Liver (tissue), 10 donors: ENCODE measurements at places on chromosomes 16 and 17. TPM values are rescaled to one million over a fixed set of nuclear protein-coding genes. Genes with fewer than 3 reads are reported as not detected.

The NUP88 gene
- polyA plus RNA-seq = 53.4 TPM

The EPX gene
- 0.09 TPM for polyA plus RNA-seq

DNA sequence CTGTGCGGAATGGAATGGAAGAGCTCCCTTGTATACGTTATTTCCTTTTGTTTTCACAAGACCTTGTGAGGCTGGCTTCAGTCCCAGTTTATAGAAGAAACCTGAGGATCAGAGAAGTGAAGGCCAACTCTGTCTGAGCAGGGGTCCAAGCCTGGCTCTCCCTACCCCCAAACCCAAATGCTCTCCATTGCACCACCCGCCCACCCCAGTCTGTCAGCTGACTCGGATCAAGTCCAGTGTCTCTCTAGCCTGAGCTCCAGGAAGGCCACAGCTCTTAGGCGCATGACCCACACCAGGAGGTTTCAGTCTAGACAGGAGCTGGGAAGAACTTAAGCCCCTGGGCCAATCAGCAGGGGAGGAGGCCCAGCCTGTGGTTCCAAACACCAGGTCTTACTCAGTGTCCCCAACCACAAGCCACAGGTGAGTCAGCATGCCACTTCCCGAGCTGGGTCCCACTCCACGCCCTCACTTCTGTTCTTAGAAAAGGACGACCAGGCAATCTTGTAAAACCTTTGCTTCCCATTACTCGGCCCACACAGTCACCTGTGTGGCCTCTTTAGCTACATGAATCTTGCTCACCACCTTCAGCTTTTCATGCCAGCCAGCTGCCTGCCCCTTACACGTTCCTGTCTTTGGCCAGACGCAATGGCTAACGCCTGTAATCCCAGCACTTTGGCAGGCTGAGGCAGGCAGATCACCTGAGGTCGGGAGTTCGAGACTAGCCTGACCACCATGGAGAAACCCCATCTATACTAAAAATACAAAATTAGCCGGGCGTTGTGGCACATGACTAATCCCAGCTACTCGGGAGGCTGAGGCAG lies 27.8 kb downstream of the TK2 start:
- DNase-seq = no peak

GRCh38 chr17:73013301-73013700 lies 79.2 kb downstream of the SLC39A11 start:
- no peak for DNase-seq

The EVPLL gene
- 0.44 TPM for polyA plus RNA-seq

The CD300A gene
- 7.0 TPM for polyA plus RNA-seq

GRCh38 chr17:2911035-2911754 lies 115.0 kb downstream of the RAP1GAP2 start:
- DNase-seq = no peak

DNA sequence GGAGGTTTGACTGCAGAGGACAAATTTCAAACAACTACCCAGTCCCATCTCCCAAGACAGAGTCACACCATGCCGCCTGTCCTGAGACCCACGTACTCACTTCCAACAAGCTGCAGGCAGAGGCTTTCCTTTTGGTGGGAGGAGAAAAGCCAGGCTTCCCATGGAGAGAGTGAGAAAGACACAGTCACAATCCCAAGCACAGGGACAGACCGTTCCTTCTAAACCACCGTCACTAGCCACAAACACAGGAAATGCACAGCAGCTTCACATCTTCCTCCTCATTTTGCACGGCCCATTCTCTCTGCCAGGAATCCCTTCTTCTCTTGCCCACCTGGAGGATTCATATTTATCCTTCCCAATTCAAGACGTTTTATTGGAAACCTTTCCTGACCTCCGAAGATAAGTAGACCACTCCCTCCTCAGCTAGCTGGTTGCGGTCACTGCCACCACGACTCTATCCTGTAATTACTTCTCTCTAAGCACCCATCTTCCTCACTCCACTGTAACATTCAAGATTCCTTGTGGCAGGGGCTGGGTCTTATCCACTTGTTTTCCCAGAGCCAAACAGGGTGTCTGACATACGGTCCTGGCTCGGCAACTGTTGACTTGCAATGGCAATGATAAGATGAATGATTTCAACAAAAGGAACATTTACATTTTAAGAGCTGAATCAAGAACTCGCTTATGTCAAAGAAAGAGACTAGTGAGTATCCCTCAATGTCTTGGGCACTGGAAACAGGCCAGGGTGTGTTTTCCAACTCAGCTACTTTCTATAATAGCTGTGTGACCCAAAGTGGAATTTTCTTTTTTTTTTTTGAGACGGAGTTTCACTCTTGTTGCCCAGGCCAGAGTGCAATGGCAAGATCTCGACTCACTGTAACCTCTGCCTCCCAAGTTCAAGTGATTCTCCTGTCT lies 87.6 kb downstream of the XYLT1 start:
- no peak for DNase-seq

DNA sequence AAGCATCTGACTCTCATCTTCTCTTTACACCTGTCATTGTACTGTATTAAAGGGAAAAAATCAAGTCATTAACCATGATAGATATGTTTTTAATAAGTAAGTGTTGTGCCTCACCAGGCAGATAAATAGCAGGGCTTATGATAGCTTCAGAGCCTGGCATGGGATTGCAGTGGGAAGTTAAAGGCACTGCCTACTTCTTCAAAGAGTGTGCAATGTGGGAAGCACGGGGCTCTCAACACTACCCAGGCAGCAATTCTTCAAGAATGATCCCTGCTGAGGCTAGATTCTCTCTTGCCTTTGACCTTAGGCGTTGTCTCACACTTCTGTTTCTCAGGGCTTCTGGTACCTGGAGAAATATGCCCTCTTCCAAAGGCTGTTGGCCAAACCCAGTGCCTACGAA lies 297.3 kb downstream of the MAF start:
- no peak for DNase-seq

The CCL16 gene
- polyA plus RNA-seq = 8.1 TPM

The NUPR1 gene
- polyA plus RNA-seq = 305 TPM

GRCh38 chr17:27306276-27306835 lies 12.4 kb downstream of the WSB1 start:
- no peak for DNase-seq

DNA sequence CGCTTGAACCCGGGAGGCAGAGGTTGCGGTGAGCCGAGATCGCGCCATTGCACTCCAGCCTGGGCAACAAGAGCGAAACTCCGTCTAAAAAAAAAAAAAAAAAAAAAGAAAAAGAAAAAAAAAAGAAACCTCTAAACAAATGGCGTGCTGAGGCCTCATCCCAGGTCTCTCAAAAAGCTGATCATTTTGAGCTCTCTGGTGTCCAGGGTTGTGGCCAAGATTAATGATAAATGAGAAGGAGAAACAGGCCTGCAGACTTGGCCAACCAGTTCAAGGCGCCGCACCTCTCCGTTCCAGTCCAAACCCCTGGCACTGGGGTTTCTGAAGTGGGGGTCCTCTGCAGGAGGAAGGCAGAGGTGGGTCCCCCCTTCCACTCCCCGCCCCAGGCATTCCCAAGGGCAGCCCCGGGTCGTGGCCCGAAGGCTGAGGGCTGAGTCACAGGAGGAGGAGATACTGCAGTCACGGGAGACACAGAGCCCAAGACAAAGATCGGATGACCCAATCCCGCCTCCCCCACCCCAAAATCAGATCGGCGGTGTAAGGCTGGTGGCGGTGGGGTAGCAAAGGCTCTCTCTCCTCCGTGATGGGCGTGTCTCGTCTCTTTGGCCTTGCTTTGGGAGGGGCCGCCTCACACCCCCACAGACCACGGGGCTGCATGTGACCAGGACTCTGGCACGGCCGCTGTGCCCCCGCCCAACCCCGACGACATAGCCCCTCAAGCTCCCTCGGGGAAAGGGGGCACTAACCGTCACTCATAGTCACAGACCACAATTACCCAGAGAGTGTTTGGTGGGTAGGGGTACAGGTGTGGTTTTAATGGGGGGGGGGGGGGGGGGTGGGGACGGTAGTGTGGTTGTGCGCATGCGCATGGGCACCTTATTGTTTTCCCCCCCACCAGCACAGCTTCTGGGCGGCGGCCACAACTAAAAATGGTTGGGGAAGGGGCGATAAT lies 1.1 kb downstream of the VAT1 start:
- no peak for DNase-seq

DNA sequence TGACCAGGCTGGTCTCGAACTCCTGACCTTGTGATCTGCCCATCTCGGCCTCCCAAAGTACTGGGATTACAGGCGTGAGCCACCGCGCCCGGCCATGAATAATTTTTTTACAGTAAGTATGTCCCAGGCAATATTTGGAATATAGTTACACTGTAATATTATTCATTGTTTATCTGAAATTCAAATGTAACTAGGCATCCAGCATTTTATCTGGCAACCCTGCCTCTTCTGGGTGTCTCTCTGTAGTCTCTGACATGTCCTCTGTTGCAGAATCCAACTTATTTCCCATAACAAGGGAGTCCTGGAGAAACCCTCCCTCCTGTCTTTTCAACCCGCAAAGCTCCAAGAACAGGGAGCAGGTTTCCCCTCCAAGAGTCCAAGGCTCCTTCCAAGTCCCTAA lies 36.9 kb upstream of the MYH10 start:
- no peak for DNase-seq

The SPNS3 gene
- polyA plus RNA-seq = 0.16 TPM

The TADA2A gene
- polyA plus RNA-seq = 2.8 TPM

DNA sequence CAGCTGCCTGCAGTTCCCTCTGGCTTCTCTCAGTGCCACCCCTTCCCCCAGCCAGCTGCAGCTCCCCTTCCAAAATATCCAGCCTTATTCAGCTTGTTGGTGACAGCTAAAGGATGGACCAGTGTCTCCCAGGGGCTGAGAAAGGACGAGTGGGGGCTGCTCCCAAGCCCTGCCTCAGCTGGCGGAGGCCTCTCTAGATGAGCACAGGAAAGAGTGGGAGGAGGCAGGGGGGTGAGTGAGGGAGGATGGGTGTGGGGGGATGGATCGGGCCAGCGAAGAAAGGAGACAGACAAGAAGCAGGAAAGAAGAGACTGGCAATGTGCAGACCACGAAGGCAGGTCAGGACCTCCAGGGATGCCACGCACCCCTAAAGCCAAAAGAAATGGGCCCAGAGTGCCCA lies 17.5 kb downstream of the PIPOX start:
- DNase-seq = no peak

- no peak for DNase-seq
Observed at GRCh38 chr17:58913971-58914769, 158.5 kb downstream of the PPM1E start.

GRCh38 chr17:82227629-82228277 lies 1.1 kb upstream of the SLC16A3 start:
- no peak for DNase-seq

DNA sequence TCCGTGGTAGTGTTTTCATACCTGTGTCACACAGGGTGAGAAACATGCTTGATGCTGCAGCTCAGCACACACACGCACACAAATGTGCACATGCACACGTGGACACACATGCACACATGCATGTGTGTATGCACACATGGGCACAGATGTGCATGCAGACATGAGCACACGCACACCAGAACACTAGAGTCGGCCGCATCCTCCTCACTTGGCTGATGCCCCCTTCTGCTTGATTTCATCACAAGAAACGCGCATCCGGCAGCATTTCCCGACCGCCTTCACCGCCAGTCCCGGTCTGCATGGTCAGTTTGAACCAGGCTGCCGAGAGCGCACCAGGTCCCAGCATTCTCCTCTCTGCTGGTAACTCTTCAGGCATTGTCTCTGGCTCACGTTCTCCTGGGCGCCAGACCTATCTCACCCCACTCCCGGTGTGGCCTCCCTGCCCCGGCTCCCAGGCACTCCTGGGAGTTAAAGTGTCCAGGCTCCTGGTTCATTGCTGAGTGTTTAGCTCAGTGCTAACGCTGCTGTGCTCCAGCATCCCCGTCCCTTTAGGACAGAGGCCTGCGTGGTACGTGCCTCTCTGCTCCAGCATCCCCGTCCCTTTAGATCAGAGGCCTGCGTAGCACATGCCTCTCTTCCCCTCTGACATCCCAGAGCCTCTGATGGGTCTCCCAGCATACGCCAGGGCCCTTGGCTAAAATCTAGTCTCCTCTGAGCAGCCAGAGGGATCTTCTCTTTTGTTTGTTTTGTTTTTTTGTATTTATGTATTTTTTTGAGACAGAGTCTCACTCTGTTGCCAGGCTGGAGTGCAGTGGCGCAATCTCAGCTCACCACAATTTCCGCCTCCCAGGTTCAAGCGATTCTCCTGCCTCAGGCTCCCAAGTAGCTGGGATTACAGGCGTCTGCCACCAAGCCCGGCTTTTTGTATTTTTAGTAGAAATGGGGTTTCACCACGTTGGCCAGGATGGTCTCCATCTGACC lies 16.0 kb downstream of the BAIAP2 start:
- DNase-seq = no peak

The KRTAP4-2 gene
- not detected for polyA plus RNA-seq

The CTF1 gene
- polyA plus RNA-seq = 0.35 TPM

- no peak for DNase-seq
Observed at GRCh38 chr17:79164913-79165695, 90.5 kb downstream of the ENGASE start.

GRCh38 chr17:28227316-28228108 lies 91.5 kb upstream of the TMEM97 start:
- peak; percentile 74 for DNase-seq

- no peak for DNase-seq
Observed at GRCh38 chr17:65013613-65014391, 42.7 kb downstream of the GNA13 start.

- no peak for DNase-seq
Observed at GRCh38 chr16:1045993-1046911, 26.3 kb upstream of the SSTR5 start.

GRCh38 chr17:48641541-48642058 lies 15.4 kb upstream of the HOXB9 start:
- no peak for DNase-seq

The OMG gene
- polyA plus RNA-seq = 0.13 TPM

The HSD11B2 gene
- 1.8 TPM for polyA plus RNA-seq

DNA sequence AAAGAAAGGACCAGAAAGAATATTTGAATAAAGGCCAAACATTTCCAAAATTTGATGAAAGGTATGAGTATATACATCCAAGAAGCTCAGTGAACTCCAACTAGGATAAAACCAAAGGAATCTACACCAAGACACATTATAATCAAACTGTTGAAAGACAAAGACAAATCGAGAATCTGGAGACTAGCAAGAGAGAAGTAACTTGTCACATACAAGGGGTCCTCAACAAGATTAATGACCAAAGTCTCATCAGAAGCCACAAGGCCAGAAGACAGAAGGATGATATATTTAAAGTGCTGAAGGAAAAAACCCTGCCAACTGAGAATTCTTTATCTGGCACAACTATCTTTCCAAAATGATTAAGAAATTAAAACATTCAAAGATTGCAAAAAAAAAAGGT lies 9.3 kb upstream of the IL21R start:
- no peak for DNase-seq

The MYH1 gene
- polyA plus RNA-seq = not detected
